ENCODE measurements at places on chromosomes 7 and 10.

DNA sequence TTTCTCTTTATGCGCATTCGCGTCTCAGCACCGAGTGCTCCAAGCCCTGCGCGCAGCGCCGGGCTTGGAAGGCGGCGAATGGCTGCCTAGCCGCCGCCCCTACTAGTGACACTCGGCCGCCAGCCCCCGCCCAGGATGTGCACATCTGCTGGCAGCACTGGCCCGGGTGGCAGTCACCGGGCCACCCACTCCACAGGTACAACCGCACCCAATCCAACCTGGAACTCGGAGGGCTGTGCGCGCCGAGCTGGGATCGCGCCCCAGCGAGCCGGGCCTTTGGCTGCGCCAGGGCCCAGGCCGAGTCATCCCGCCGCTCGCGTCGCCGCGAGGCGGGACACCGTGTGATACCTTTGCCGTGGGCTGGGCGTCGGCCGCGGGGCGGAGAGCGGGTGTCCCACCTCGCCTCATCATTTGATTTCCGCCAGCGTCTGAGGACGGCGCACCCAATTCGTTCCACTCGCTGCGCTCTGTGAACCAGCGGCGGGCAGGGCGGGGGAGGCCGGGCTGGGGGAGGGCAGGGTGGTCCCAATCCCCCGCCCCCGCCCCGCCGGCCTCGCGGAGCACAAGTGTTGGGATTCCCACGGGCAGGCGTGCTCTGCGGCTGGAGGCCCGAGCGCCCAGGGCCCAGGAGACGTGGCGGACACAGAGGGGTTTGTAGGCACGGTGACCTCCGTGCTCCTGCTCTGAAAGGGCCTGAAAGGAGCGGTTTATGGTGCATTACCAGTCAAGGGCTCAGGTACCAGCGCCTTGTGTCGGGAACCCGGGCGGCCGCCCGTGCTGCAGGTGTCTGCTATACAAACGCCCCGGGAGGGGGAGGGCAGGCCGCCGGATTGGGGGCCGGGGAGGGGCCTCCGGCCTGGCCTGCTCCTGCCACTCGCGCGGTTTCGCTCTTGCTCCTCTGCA is 17.8 kb upstream of the PTF1A start:
- DNase-seq, result no peak

GRCh38 chr7:77879272-77879671 is 80.7 kb downstream of the PHTF2 start:
- DNase-seq, result no peak

DNA sequence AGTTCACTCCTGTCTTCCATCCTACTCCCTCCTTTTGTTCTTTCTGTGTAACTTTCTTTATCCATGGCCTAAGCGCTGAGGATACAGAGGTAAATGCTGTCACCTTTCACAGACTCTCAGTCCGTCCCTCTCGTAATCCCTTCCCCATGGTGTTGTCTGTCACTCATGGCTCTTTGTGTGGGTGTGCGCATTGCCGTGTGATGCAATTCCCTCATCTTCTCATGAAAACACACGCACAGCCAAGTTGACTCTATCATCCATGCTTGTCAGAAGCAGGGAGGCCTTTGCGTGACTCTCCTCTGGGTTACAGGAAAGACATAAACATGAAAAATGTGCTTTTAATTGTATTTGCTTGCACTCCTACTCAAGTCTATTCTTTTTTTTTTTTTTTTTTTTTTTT is 125.6 kb upstream of the C7orf33 start:
- no peak for DNase-seq

DNA sequence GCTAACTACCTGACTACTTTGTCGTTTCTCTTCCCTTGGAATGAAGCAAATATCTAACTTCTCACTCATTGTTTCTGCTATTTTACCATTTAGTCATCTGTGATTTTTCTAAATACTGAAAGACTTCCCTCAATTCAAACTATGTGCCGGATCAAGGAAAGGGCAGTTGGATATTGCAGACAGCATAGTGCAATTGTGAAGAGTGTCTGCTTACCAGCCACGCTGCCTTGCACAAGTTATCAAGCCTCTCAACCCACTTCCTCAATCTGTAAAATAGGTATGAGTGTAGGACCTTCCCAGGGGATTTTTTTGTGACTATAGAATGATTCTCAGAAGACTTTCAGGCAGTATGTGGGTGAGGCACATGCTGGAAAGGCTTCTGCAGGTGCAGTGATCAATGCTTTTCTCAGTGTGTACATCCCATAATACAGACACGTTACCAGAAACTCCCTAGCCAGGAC is 54.3 kb downstream of the EGFR start:
- DNase-seq, result peak; percentile 82

GRCh38 chr7:54878339-54878738 is 119.3 kb upstream of the SEC61G start:
- DNase-seq, result peak; percentile 61

- no peak for DNase-seq
Measured at GRCh38 chr7:79877874-79878465, 256.7 kb upstream of the GNAI1 start.

DNA sequence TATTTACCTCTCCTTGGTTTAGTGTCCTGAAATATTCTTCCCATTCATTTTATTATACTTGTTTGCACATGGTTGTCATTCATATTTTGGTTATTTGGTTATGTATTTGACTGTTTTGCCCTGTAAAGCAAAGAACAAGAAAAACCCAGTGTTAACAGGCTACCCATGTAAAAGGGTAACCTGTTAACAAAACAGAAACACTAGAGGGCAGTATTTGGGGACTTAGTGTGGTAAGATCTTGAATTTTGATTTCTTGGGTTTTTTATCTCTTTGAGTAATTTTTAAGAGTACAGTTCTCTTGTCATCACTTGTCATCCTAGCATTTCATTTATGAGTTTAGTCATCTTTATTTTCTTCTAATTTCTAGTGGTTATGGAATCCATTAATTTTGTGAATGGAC is 51.3 kb downstream of the POLL start:
- DNase-seq, result peak; percentile 58

DNA sequence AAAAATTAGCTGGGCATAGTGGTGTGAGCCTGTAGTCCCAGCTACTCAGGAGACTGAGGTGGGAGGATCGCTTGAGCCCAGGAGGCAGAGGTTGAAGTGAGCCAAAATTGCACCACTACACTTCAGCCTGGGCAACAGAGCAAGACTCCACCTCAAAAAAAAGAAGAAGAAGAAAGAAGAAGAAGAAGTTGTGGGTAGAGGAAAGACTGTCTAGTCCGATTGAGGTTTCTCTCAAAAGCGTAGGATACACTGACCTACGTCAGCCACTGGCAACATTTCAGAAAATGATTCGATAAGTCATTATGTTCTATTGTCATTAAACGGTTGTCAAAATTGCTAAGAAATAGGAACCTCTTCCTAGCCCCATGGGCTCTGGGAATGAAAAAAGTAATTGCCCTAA is 22.3 kb upstream of the RHBDD2 start:
- no peak for DNase-seq

DNA sequence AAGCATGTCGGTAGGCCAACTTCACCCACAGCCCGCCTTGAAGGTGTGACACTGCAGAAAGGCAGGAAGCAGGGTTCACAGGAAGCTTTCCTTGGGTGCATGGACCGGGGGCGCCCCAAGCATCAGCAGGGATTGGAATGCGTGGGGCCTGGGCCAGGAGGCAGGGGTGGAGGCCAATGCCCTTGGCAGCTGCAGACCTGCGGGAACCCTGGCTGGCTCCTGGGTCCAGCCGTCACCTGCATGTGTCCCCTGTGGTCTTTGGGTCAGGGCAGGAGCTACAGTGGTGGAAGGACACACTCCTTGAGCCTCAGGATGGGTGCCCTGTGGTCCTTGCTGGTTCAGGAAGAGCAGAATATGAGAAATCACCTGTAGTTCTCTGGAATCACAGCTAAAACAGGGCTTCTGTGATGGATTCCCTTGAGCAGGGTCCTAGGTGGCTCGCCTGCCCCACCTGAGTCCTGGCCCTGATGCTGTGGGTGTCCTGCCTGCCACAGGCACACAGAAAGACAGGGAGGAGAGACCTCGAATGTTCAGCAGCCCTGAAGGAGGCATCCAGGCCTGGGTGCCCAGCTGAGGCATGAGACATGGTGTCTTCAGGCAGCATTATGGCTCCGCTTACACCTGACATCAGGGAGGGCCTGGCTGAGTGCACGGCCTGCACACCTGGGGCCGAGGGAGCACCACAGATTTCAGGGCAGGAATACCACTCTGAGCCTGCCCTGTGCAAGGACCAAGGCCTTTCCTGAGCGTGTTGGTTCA is 15.1 kb downstream of the ANTXRL start:
- no peak for DNase-seq

- DNase-seq, result no peak
Measured at GRCh38 chr10:132107949-132108877, 42.5 kb downstream of the JAKMIP3 start.

- DNase-seq, result no peak
Measured at GRCh38 chr7:53789741-53790140, 752.4 kb upstream of the VSTM2A start.

GRCh38 chr7:82050792-82051191 is 280.9 kb upstream of the HGF start:
- peak; percentile 72 for DNase-seq

DNA sequence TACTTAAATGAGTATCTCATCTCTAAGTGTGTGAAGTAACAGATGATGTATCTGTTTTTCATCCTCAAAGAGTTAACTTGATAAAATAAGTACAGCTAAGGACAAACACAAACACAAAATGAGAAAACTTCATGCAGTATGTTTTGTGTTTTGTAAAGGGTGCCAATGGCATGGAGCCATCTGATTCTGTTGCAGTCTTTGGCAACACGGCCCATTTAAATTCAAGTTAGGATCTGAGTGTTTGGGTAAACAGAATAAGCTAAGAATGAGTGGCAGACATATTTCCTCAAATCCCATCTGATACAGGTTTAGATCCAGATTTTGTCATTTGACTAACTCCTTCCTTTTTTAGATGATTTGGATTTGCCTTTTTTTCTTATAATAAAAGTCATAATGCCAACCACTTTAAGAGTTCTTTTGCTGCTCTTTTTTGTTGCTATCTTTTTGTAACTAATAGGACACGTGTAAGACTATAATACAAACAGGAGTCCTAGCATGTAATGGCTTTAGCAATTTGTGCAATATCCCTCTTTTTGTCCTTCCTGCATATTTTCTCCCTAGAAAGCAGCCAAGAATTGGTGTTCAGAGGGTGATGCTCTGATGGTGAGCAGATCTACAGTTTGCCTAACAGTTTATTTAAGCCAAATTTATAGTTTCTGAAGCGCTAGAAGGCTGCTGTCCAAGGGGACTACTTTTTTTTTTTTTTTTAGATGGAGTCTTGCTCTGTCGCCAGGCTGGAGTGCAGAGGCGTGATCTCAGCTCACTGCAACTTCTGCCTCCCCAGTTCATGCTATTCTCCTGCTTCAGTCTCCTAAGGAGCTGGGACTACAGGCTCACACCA is 18.9 kb upstream of the ACTA2 start:
- DNase-seq, result no peak

DNA sequence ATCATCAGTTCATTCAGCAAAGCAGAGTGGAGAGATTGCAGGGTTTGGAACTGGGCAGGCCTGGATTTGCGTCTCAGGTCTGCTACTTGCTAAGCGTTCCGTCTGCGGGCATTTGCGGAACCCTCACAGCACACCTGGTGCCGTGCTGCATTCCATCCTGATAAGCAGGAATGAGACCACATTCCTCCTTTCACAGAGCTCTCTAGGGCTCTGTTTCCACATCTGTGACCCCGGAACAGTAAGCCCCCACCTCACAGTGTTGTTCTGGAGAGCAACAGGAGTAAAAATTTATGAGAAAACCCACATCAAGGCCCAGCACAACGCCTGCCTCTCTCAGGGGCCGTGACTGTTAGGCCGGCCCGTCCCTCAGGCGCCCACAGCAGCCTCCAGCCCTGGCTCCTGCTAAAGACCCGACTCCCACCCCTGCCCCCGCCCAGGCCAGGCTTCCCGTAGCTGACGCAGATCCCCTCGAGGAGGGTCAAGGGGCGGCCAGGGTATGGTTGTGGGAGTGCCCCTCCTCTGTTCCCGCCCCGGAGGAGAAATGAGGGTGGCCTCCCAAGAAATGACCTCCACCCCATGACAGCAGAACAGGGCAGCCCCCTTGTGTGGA is 128.9 kb downstream of the RGS10 start:
- DNase-seq, result peak; percentile 96

- peak; percentile 72 for DNase-seq
Measured at GRCh38 chr7:116512520-116513188, 12.2 kb upstream of the CAV1 start.

GRCh38 chr10:1476455-1476803 is 260.9 kb downstream of the ADARB2 start:
- DNase-seq, result no peak

DNA sequence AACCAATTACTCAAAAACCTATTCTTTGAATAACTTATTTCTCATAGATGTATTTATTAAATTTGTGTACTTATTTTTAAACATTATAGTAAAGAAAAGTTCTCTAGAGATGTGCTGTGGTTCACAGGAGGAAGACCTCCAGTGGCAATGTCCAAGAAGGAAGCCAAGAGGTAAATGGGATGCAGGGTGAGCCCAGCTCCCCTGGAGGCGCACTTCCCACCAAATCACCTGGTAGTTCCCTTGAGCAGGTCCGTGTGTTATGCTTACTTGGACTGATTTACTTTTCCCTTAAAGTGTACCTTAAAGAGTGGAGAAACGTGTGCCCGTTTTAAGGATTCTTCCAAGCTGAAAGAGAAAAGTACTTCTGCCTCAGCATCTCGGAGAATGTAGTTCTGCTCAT is 55.3 kb downstream of the PAXIP1 start:
- DNase-seq, result no peak

- no peak for DNase-seq
Measured at GRCh38 chr10:7855205-7855604, 36.9 kb downstream of the TAF3 start.

GRCh38 chr7:131605280-131605878 is 49.0 kb upstream of the PODXL start:
- no peak for DNase-seq

DNA sequence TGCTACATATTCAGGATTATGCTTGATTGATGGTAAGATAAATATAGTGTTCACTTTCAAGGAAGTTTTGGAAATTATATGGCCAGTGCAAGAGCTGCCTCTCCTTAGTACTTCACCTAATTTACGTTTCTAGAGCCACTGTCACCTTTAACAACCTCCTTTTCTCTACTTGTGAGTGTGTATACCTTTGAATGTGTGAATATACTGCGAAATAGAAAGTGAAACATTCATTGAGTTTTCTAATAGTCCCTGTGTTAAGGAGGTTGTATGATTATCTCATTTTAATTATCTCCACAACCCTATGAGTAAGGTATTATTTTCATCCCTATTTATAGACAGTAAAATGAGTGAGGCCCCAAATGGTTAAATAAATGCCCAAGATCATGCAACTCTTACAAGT is 1050.5 kb downstream of the XPNPEP1 start:
- DNase-seq, result no peak

Measured in choroid plexus epithelial cell (primary cell).